ENCODE measurements at places on chromosomes 5 and 9. TPM values are rescaled to one million over a fixed set of nuclear protein-coding genes. Genes with fewer than 3 reads are reported as not detected.

PCDHB13 gene
- 0.24 TPM for total RNA-seq

PCDHGA6 gene
- total RNA-seq, result under 0.01 TPM

IL17B gene
- total RNA-seq, result 0.48 TPM

PCDHA12 gene
- total RNA-seq, result 0.48 TPM

CORO2A gene
- 17.1 TPM for total RNA-seq

SH3GL2 gene
- 0.48 TPM for total RNA-seq

DOK3 gene
- 0.85 TPM for total RNA-seq

QSOX2 gene
- total RNA-seq, result 16.2 TPM

Measured in tracheal epithelial cell (primary cell).